ENCODE measurements at places on chromosomes 5 and 9.

DNA sequence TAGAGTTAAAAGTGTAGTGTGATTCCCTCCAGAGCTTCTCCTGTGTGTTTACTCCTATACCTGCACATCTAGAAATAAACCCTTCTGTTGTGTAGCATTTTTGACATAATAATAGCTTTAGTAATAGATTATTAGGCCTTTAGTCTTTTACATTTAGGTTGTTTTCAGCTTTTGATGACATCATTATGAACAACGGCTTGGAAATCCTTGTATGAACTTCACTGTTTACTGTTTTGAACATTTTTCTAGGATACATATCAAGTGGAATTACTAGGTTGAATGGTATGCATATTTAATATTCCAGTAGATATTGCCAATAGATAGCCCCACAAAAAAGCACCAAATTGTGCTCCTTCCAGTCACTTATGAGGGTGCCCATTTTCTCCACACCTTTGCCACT is 174.0 kb downstream of the ARHGAP26 start:
- no peak for DNase-seq

DNA sequence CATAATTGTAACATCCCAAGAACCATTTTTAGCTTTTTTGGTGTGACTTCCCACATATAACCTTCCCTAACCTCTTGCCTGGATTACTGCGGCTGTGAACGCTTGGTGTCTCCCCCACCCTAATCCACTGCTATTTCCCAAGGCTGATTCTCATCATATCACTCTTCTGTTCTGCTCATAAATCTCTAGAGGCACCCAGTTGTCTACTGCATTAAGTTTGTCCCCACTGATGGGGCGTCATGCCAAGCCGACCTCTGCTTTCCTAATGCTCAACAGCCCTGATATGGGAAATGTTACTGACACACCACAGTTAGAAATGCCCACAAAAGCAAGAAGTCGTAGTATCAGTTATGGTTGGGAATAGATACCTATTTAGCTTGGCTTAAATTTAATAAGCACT is 24.4 kb downstream of the NPR3 start:
- DNase-seq: no peak

DNA sequence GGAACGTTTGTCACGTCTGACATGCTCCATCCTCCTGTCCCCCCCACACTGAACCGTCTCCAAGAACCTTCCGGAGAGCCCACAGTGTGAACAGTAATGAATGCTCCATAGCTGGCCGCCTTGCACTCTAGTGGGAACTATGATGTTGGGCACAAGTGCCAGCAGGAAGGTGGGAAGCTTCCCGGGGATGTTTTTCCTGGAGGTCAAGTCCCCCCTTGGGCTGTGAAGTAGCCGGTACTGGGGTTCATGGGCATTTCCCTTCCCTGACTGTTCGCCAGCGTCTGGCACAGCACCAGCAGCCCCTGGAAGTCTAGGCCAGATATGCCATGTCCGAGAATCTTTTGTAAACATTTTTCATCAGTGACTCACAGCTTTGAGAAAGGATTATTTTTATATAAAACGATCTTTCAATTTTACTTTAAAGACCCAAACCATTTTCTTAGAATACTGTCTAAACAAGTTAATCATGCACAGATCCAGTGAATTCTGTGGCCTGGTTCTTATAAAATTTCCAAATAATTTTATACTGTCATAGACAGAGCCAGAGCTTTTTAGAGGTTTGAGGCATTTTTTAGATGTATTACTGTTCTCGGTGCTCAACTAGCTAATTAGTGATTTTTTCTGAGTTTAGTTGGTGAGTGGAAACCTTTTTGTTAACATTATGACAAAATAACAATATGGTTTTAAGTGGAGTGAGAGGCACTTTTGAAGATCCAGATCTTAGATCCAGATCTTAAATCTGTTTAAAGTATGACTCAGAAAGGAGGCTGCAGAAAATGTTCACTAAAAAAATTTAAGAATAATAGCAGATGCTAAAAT is 11.6 kb downstream of the ABL1 start:
- DNase-seq: no peak

DNA sequence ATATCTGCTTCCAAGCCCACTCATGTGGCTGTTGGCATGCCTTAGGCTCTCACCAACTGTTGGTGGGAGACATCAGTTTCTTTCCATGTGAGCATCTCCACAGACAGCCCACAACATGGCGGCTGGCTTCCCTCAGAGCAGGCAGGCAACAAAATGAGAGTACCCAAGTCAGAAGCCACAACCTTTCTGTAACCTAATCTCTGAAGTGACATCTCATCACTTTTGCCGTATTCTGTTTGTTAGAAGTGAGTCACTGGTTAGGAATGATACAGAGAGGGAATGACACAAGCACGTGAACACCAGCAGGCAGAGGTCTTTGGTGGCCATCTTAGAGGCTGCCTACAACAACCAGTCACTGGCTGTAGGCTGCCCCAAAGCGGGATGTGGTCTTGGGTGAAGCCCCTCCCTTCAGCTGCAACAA is 88.6 kb upstream of the RASGRF2 start:
- DNase-seq: no peak

DNA sequence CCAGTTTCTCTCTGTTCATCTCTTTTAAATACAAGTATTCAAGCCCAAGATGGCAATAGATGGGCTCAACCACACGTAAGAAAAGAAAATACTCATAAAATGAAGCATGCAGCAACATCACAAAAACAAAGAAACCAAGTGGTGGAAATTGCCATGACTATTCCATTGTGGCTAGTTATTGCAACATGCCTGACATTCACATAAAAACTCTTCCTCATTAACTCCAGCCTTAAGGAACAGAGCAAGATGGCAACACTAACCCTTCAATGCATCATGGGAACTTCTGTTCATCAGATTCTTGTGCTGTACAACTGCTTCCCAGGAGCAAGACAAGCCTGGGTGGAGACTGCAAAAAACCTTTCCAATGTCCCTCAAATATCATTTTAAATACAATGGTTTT is 1.4 kb upstream of the GLIS3 start:
- no peak for DNase-seq

- DNase-seq: no peak
Measured at GRCh38 chr5:178465861-178466288, 124.3 kb downstream of the COL23A1 start.

DNA sequence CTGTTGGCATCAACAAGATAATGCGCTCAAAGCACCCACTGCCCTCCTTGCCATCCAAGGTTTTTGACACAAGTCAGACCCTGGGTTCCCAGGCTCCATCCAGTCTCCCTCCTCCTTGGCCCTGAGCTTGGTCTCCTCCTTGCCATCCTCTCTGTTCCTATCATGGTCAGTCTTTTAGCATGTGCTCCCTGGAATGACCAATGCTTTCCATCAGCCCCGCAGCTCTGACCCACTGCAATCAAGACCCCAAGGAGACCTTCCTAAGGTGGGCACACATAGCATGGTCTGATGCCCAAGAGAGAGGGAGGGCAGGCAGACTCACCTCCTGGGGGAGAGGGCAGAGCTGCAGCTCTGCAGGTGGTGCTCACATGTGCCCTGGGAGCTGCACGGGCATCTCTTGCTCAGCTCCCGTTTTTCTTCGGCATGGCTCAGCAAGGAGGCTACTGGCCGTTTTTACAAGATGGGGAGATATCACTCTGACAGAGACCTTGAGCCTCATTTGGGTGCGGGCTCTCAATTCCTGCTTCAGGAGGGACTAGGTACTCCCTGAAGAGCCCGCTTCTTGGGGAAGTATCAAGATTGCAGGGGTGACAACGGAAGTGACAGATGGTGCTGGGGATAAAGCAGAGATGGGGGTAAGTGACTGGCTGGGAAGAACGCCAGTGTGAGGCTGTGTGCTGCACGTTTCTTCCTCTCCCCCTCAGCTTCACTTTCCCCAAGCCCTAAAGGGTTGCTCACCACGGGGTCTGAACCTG is 3.3 kb downstream of the SEPTIN8 start:
- no peak for DNase-seq

DNA sequence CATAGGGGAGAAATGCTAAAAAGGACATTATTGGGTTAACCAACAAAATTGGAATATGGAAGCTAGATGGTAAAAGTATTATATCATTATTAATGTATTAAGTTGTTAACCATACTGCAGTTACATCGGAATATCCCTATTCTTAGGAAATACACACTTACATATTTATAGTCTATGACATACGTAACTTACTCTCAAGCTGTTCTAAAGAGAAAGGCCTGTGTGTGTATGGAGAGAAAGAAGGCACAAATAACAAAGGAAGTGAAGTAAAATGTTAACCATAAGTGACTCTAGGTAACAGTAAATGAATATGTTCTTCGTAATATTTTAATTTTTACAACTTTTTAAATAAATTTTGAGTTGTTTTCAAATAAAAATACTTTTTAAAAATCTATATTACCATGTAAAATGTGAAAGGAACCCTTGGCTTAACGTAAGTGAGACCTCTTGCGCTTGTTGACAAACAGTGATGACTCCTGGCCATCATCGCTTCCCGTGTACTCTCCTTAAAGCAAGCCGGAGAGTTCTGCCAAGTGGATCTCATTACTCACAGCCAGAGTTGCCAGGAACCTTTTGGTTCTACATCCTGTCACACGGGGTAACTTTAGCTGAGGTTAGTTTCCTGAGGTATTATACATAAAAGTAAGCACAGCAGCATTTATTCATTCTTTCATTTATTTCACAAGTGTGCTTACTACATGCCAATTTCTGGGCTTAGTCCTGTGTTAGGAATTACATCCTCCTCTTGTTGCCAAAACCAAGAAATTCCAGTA is 165.4 kb downstream of the EPB41L4A start:
- no peak for DNase-seq

DNA sequence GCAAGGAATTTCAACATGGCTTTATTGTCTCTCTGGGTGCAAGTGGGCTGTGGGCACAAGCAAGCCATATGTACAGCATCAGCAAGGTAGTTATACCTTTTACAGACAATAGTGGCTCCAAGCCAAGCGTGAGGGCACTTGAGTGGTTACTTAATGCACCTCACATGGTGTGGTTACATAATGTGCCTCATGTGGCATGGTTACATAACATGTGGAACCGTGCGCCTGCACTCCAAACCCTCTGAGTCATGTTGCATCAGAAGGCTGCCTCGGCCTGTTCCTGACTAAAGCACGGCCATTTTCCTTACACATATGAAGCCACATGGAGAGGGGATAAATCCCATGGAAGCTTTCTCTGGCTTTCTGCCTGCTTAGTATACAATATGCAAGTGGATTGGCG is 150.9 kb downstream of the OSTF1 start:
- no peak for DNase-seq

- no peak for DNase-seq
Measured at GRCh38 chr5:36667824-36668223, 61.4 kb downstream of the SLC1A3 start.

DNA sequence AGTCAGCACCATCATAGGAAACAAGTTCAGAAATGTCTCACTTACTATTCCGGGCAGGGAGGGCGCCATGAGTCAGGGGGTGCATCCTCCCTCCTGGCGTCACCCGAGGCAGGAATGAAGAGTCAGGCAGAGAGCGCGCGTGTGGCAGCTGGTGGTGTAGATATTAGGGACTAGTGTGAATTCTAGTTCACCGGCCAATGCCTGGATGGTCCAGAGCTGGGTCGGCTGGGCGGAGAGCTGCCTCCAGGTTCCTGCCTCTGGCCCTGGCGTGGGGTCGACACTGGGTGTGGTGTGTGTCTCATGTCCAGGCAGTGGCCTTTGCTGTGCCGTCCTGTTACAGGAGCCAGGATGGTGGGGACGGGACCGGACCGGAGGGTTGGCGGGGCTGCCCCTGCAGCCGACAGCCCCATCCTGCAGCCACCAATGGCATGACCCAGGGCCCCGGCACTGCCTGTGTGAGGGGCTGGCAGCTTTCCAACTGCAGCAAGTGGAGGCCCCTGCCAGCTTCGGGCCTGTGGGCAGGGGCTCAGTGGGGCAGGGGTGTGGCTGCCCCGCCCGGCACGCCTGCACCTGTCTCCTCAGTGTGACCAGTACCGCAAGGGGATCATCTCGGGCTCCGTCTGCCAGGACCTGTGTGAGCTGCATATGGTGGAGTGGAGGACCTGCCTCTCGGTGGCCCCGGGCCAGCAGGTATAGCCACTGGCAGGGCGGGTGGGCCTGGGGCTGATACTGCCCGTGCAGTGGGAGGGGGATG is 9.1 kb downstream of the DIPK1B start:
- DNase-seq: no peak

DNA sequence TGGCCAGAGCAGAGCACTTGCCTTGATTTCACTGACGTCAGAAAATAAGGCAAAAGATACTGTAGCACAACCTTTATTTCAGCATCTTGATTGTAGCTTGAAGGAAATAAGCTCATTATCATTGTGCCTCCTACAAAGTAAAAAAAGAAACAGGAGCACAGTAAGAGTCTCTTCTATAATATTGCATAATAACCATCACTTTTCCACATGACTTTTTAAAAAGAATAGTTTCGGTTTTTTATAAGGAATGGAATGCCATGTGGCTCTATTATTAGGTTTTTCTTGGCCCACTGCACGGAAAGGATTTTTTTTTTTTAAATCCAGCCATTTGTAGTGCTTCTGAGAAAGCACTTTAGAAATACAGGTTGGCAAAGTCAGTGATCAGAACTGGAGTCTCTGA is 655.3 kb downstream of the LRRC70 start:
- DNase-seq: no peak

DNA sequence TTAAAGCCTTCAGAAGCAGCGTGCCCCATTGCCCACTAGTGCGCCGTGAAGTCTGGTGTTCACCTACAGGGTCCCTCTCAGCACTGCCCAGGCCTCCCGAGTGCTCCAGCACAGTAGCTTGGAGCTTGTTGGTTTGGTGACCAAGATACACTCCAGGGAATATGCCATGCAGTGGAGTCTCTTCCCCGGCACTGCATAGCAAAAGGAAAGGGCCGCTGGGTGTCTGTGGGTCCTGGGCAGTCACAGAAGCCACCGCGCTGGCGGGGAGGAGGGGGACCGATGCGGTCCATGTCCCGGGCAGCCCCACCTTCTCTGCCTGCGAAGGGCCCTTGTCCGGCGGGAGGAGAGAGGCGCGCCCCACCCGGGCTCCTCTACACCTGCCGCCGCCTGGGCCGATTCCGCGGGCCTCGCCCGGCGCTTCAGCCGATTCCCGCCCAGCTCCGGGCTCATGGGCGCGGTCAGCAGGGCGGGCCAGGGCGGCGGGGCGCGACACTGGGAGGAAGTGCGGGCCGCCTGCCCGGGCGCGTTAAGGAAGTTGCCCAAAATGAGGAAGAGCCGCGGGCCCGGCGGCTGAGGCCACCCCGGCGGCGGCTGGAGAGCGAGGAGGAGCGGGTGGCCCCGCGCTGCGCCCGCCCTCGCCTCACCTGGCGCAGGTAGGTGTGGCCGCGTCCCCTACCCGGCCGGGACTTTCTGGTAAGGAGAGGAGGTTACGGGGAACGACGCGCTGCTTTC is at the start of gene SYK:
TSS of gene SYK (plus strand) at position 579 of the 732 bp plus-strand sequence. CDS start 42,080 bp downstream, outside the sequence.
- DNase-seq: no peak

- no peak for DNase-seq
Measured at GRCh38 chr5:108320231-108320630, 61.7 kb downstream of the FBXL17 start.

DNA sequence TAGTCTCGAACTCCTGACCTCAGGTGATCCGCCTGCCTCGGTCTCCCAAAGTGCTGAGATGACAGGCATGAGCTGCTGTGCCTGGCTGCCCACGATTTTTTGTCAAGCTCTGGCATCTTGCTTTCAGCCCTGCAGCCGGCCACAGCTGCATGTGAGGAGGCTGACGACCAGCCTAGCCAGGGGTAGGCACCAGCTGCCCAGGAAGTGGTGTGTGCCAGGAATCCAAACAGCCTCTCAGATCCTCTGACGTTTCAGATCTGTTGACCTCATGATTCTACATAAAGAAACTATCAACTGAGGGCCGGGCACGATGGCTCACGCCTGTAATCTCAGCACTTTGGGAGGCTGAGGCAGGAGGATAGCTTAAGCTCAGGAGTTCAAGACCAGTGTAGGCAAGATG is 19.0 kb downstream of the DYNC2I2 start:
- no peak for DNase-seq

GRCh38 chr5:36734422-36734821 is 128.0 kb downstream of the SLC1A3 start:
- no peak for DNase-seq
